Uterus (tissue), 4 donors: ENCODE measurements at places on chromosomes 6 and 20.

DNA sequence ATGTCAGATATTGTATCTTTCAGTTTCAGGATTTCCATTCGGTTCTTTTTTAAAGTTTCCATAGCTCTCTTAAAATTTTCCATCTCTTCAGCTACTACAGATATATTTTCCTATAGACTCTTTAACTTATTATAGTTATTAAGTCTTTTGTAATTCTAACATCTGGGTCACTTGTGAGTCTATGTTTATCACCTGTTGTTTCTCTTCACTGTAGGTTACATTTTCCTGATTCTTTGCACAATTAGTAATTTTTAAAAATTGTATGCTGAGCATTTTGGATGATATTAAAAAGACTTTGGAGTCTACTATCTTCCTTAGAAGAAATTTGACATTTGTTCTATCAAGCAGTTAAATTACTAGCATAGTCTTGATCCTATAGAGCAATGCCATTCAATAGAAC, 140.7 kb downstream of the QRSL1 start:
- DNase-seq, result no peak

DNA sequence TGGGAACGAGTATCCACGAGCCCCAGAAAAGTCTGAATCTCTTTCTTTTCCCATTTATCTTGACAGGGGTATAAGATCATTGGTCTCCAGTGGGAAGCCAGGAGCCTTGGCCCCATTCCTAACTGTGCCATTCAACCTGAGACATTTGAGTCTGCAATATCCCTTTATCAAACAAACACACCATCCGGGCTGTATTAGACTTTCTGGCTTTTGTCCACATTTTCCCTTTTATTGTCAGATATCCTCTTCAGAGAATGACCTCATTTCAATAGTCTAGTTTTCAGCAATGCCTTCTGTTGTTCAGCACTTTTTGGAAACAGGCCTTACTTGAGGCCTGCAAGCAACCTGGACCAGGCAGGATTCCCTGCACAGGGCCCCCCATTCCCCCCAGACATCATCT, 15.7 kb downstream of the BPIFA1 start:
- no peak for DNase-seq

DNA sequence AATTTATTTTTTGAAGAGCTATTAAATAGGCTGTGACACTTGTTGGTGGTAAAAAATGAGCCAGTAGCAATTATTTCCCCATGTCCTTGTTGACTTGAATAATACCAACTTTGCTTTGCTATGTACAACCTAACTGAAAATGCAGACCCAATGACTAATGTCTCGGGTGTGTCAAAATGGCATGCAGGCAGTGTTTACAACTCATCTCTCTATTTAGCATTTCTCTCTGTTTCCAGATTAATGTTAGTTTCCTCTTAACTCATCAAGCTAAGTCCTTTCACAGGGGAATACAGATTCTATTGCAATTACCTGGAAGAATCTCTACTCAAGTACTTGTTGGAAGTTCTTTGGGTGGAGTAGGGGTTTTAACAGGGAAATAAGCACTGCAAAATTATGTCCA, 504.4 kb downstream of the BCKDHB start:
- no peak for DNase-seq

DNA sequence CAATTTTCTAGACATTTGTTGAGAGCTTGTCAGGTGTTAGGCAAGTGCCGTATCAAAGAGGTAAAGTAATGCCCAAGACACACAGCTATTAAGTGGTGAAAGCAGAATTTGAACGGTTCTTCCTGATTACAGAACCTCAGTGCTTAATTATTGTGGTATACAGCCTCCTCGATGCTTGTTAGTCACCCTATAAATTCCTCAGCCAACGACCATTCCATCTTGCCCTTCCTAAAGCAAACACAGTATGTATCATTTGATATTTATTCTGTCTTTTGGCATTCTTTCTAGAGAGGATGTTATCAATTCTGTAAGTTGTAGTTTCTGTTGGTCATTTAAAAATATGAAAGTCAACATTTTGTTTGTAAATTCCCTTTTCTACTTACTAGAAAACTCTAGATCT, 297.8 kb upstream of the BMP2 start:
- DNase-seq, result no peak

GRCh38 chr6:49225471-49225870, 237.6 kb downstream of the MMUT start:
- no peak for DNase-seq
